ENCODE measurements at places on chromosomes 1 and 21.

GRCh38 chr1:19923137-19923952 is at the start of gene PLA2G2E:
PLA2G2E (minus strand) TSS chr1:19923617; CDS start chr1:19923559, 58 bp downstream.
- no peak for DNase-seq

DNA sequence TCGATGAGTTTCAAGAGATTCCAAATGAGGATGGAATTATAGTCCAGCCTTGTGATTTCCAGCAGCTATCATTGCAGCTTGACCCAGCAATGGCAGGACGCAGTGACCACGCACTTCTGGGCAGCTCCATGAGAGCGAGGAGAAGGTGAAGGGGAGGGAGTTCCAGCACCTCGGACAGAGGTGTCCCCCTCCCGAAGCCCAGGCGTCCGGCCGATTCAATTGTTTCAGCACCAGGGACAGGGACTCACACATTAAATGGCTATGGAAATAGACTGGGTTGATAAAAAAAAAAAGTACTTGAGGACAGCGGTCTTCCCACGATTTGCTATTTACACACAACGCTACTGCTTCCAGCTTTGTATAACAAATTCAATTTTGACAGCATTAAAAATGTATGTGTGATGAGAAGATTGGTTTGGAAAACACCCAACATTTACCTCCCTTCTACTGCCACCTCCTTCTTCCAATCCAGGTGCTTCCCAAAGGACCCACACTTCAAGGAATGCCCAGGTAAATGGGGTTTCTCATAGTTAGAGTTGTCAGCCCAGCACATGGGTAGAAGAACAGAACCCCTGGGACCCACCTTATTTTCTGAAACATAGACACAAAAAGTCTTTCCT is 71.8 kb downstream of the DISP3 start:
- DNase-seq, result no peak

- DNase-seq, result no peak
Observed at GRCh38 chr1:91057784-91058183, 35.9 kb upstream of the ZNF644 start.

- DNase-seq, result no peak
Observed at GRCh38 chr1:91894036-91894761, 8.2 kb upstream of the TGFBR3 start.

- peak; percentile 88 for DNase-seq
Observed at GRCh38 chr1:241591317-241591716, 48.9 kb downstream of the CHML start.

DNA sequence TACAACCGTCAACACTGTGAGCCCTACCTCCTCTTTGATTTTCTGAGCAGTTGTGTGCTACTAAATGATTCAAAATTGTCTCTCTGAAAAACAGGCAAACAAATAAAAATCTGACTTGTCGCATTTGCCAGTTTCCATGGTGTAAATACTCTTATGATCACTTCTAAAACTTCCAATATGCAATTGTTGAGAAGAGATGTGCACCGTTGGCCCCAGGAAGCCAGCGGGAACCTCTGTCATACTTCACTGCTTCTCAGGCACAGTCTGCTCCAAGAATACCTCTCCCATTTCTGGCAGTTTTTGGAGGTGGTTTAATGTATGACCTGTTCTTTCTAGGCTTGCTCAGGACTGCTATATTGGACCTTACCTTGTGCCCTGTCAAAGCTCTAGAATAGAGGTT is 196.0 kb upstream of the NCAM2 start:
- no peak for DNase-seq

DNA sequence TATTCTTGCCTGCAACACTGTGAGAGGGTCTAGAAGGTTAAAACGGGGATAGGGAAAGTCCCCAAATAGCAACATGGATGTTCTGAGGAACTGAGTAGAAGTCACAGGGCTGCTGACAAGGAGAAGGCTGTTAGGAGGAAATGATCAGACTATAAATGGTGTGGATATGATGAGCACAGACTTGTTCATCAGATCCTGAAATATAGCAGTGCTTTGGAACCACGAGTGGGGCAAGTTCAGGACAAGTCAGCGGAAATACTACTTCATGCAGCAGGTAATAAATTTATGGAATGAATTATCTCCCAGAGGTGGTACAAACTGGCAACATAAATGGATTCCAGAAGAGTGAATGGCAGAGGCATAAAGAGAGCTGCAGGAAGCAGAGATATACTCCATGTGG is 3.2 kb upstream of the KIAA0040 start:
- peak; percentile 75 for DNase-seq

GRCh38 chr1:157201767-157202166 is 63.6 kb upstream of the ETV3 start:
- no peak for DNase-seq

DNA sequence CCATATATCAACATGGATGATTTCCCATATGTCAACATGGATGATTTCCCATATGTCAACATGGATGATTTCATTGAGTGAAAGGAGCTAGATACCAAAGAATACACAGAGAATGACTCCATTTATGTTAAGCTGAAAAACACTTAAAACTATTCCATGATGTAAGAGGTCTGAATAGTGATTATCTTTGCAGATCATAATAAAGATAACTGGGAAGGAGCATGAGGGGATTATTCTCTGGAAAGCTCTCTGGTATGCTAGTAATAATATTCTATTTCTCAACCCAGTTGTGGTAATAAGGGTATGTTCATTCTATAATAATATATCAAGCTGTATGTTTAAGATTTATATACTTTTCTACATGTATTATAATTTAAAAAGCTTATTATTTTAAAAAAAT is 14.1 kb downstream of the SYNJ1 start:
- DNase-seq, result no peak

DNA sequence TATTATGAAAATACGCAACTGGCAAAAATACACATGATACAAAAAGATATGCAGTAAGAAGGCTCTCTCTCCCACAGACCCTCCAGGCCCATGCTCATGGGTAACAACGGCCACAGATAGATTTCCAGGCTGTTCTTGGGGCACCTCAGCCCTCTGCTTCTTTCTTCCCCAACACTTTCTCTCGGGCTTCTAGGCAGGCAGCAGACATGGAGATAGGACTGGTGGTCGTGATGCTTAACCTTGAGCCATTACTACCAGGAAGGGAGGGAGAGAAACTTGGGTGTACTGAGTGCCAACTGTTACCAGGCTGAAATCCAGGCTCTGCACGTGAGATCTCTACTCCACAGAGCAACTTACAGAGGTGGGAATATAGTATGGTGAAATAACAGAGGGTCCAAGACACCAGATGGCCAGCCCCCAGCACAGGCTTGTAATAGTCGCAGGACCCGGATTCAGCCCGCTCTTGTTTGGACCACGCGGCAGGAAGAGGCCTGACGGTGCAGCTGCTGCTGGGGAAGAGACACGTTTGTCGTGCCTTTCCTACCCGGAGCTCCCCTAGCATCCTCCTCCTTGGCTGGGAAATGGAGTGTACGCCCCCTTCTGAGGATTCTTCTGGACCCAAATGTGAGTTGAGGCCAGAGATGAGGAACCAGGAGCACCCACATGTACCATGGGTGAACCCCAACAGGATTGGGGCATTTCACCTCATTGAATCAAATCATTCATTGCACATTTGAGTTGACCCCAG is 441.1 kb upstream of the VAMP3 start:
- DNase-seq, result no peak

DNA sequence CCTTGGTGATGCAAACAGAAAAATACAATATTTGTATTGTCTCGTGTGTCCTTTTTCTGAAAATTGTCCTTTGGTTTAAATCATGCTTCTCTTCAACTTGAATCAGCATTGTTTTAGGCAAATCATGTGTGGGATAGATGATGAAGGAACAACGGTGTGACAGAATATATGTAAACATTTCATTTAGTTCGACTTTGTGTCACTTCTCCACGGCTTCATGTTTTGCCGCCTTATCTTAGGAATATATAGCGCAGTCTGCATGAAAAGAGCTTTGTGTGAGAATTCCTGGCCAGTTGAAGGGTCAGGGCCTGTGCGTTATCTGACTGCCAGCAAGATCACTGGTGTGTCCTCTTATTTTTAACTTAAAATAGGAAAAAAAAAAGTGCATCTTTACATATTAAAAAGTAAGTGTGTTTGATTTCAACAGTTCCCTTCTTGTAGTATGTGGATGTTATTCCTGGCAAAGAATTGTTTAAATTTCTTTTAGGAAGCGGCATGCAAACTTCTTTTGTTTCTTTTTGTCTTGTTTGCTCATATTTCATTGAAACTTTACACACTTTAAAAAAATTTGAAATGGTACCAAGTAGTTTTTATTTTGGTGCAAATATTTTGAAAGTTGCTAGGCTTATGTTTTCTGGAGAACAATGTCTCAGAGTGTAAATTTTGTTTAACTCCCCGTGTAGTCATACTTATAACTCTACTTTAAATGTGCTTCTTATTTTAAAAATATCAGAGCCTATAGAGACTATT is 465.2 kb downstream of the USP25 start:
- no peak for DNase-seq

DNA sequence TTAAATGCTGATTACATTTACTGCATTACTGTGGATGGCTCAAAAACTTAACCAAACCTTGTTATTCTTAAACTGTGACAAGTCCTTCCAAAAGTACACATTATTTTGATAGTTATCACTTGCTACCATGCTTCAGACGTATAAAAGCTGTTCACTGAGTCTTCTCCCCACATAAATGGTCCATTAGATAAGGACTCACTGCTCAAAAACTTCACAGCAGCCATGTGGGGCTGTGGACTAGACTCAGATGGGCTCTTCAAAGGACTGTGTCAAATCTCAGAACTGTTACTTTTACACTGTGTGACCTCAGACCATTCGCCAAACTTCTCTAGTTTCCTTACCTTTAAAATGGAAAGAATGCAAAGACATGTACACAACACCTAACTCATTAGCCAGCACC is 11.6 kb downstream of the SCAF4 start:
- DNase-seq, result no peak

DNA sequence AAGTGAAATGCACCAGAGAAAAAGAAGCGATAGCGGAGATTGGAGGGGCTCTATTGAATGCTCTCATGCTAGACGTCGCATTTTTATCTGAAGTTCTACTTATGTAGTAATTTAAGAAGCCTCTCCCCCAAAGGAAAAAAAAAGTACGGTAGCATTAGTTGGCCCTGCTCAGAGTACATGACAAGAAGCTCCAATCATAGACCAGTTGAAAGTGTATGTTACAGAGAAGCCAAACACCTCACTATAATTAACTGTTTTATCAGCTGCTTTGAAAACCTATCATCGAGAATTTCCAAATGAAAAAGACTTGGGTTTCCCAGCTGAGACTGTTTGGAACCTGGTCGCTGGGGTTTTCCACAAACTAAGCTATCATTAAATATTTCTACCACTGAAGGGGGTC is 19.6 kb upstream of the OVAAL start:
- no peak for DNase-seq

GRCh38 chr1:76666499-76666898 is 200.8 kb upstream of the ST6GALNAC5 start:
- DNase-seq, result no peak

GRCh38 chr1:18411321-18411720 is 69.4 kb upstream of the KLHDC7A start:
- no peak for DNase-seq

- DNase-seq, result no peak
Observed at GRCh38 chr1:10113501-10113900, 80.7 kb downstream of the UBE4B start.

DNA sequence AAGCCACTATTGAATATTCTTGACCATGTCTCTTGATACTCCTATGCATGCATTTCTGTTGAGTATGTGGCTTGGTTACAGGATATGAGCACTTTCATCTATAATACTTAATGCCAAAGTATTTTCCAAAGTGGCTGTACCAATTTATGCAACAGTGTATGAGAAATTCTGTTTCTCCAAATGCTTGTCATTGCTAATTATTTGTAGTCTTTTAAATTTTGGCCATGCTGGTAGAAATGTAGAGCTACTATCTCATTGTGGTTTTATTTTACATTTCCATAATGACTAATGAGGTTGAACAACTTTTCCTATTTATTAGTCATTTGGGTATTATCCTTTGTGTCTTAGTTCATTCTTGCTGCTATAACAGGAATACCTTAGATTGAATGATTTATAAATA is 71.4 kb upstream of the TSPAN2 start:
- no peak for DNase-seq

DNA sequence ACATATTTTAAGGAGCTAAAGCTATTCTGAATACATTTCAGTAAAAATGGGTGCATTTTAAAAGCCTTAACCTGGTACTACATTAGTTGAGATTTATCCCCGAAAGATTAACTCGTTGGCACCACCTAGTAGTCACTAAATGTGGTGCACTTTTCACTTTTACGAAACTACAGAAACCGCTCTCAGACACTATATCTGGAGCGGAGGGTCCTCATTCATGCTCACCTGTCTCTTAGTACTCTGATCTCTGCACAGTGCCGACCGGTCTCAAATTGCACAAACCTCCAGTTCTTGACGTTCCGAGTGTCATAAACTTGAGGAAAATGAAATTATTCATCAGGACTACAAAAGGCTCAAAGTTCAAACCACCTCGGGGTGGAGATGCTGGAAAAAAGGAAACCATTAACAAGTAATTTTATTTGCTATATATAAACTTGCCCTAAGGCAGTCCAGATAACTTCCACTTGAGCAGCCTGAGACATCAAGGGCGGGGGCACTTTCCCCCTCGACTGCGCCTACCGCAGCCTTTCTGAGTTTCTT is 722 bp downstream of the LZIC start:
- no peak for DNase-seq

- DNase-seq, result no peak
Observed at GRCh38 chr1:160623227-160623633, 23.6 kb downstream of the SLAMF1 start.

GRCh38 chr21:39083377-39084008 is 99.8 kb downstream of the PSMG1 start:
- DNase-seq, result no peak

GRCh38 chr1:156816561-156817328 is at the start of gene SH2D2A:
SH2D2A (minus strand) TSS chr1:156816848; CDS start chr1:156816708, 140 bp downstream.
- no peak for DNase-seq

DNA sequence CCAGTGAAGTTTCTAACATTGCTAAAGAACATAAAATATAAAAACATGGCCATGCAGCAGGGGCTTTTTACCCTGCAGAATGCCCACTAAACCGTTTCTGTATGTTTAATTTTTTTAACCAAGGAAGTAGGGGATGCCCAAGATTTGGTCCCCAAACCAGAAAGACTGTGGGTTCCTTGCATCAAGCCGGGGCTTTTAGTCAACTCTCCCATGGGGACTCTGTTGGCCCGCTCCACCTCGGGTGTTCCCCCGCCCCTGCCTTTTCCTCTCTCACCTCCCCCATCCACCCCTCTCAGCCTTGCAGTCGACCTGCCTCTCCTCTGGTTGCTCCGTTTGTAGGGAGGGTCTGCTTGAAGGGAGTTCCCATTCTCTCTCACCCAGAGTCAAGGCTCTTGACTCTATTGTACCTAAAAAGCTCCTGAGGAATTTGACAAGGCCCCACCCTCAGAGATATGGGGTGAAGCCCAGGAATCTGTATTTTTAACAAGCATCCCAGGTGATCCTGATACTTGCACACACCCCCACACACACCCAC is 117.5 kb downstream of the TOMM20 start:
- DNase-seq, result no peak

- DNase-seq, result no peak
Observed at GRCh38 chr1:2391931-2392509, 379 bp downstream of the RER1 start.

DNA sequence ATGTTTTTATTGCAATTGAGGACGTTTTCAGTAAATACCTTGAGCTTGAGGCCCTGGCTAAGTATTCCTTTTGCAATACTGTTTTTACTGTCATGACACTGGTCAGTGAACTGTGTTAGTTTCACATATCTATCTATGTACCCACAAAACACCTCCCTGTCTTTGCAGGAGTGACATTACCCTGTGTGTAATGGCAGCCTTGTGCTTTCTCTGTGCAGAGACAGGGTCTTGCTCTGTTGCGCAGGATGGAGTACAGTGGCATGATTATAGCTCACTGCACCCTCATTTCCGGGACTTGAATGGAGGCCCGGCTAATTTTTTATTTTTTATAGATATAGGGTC is 8.9 kb downstream of the YBX1 start:
- DNase-seq, result no peak

All from epithelial cell of prostate (primary cell).